ENCODE measurements at places on chromosomes 4 and X.

- DNase-seq = no peak
Observed at GRCh38 chr4:183289688-183290087, 30.4 kb downstream of the CLDN22 start.

DNA sequence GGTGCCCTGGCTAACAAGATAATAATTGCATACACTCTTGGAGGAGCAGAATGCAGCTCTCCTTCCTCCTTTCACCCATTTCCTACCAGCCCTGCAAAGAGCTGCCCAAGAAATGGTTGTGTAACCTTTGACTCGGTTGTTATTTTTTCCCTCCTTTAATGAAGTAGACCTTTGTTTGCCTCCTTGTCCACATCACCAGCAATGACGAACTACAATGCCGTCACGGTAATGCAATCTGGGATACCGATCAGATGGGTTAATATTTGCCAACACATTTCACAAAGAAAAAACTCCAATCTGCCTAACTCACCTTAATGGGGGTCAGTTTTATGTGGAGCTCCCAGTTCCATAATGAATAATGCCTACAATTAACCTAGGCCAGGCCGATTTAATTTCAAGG is 32.0 kb downstream of the GPRIN3 start:
- no peak for DNase-seq

GRCh38 chr4:153204247-153204671 is at the start of gene TRIM2:
Gene TRIM2, plus strand, starts transcription at chr4:153204443. Its CDS starts 88 bp downstream, at chr4:153204531.
- no peak for DNase-seq

GRCh38 chr4:160510928-160511327 is 1408.0 kb downstream of the RAPGEF2 start:
- DNase-seq = no peak

Measured in CD4-positive, alpha-beta T cell treated with Interleukin-15 for 1 hour (primary cell).